ENCODE measurements at places on chromosomes 5 and 9.
A peak's percentile ranks its signal among the peaks of the same experiment; 100 is the strongest.

DNA sequence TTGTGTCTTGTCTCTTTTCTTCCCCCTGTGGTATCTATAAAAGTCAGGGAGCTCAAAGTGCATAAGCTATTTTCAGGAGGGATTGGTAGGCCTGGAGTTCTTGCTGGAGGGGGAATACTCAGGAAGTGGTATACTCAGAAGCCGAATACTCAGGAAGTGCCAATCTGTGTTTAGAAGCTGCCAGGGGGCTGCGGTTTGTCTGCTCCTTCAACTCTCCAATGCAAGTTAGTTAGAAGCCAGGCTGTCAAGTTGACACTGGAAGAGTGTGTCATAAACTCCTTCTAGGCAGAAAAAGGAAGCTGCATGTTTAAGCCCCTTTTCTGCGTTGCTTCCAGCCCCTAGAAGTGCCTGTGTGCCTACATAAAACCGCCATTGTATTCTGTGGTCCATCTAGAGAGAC lies 366.5 kb downstream of the TAF11L14 start:
- DNase-seq, result no peak

GRCh38 chr5:139481122-139481533 lies 1.4 kb downstream of the STING1 start:
- no peak for DNase-seq

DNA sequence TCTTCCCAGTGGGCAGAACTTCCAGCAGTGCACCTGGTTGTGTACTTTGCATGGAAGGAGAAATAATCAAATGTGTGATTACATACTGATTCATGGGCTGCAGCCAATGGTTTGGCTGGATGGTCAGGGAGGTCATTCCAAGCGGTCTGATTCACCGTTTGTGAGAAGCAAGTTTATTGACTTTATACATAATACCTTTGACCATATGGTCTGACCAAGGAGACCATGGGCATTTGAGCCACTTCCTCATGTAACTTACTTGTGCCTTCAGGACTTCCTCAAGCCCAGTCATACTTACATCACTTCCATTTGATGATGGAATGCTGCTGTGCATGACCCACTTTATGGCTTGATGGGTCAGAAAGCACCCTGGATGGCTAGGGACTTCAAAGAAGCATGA lies 41.1 kb downstream of the DAP start:
- no peak for DNase-seq

GRCh38 chr5:647727-648126 lies 35.6 kb downstream of the CEP72 start:
- DNase-seq, result no peak

GRCh38 chr5:113378081-113378480 lies 56.7 kb downstream of the TSSK1B start:
- DNase-seq, result no peak

GRCh38 chr5:158753354-158753753 lies 346.4 kb downstream of the EBF1 start:
- no peak for DNase-seq

GRCh38 chr5:75509956-75510355 lies 1.5 kb downstream of the CERT1 start:
- DNase-seq, result no peak

DNA sequence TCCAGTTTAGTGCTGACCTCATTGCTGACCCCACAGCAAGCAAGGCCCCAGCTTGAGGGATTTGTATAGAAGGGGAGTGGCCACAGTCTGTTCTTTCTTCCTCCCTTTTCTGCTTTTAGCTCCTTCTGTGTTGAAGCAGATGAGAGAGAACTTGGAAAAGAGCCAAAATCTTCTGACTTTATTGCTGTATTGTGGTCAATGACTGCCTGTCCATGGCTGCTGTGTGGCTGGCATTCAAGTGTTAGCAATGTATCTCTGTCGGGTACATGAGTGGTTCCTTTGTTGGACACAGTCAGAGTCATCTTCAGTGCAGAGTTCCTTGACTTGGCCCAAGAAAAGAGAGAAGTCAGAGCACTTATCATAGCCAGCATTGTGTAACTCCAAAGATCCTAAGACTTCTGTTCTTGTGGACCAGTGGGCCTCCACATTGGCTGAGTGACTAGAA lies 154.1 kb downstream of the LRRC70 start:
- no peak for DNase-seq

- no peak for DNase-seq
These were observed 17.4 kb upstream of the SCGB3A1 start for GRCh38 chr5:180608572-180609310.

DNA sequence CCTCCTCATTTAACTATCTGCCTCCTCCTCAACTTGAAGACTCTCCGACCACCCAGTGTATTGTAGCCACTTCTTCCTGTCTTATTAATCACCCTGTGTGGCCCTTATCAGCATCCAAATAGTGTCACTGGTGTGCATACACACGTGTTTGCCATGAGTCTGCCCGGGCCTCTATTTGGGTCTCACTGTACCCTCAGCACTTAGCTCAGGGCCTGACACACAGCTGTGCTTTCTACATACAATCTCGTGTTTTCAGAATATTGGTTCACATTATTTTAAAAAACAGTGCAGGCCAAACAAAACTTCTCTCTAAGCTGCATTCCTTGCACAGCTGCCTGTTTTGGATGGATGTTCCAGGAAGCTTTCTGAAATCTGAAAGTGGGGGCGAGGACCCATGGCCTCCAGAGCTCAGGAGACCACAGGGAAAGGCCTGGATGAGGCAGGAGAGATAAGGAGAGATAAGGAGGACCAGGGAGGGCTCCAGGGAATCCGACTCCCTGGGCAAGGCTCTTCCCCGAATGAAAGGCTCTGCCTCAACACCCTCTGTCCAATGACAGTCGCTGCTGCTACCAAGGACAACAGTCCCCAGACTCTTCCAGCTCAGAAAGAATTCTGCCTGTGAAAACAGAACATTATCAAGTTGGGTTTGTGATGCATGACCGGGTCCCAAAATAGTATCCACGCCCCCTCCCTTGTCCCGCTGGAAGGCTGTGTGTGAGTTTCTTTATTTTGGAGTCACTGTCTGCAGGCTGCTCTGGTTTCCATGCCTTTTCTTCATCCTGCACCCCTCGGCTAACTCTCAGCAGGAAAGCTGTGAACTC lies 255.6 kb downstream of the NSG2 start:
- DNase-seq, result no peak

DNA sequence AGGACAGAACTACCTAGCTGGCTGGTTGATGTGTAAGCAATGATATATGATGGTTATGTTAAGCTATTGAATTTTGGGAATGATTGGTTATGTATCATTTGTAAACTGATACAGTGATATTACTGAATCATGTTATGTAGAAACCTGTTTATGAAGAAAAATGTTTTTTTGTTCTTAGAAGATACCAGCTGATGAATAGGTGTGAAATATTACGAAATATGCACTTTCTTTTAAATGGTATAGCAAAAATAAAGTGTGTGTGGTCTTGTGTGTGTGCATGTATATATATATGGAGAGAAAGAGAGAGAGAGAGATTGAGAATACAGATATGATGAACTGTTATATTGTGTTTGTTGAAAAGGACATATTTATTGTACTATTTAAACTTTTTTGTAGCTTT lies 164.1 kb downstream of the WDR70 start:
- DNase-seq, result no peak

GRCh38 chr9:71368157-71368556 lies 246.7 kb upstream of the TRPM3 start:
- no peak for DNase-seq

- DNase-seq, result no peak
These were observed 4.5 kb upstream of the CD274 start for GRCh38 chr9:5445886-5446285.

- no peak for DNase-seq
These were observed 47.9 kb upstream of the HSPA9 start for GRCh38 chr5:138623053-138623452.

GRCh38 chr9:9920425-9921060 lies 692.3 kb downstream of the PTPRD start:
- no peak for DNase-seq

GRCh38 chr5:62587737-62588136 lies 9.1 kb downstream of the LRRC70 start:
- DNase-seq, result no peak

DNA sequence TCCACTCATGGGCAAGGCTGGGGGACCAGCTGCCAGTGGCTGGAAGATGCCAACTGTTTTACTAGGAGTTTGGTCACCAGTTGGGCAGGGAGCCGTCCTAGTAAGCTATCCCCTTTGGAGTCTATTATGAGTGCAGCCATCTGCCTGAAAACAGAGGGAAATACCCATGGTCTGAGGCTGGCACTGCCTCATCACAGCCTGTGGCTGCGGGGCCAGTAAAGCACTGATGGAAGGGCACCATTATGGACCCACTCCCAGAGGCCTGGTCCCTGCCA lies 187.2 kb upstream of the PANK3 start:
- DNase-seq, result peak; percentile 42

- peak; percentile 6 for DNase-seq
These were observed 164.2 kb downstream of the AUH start for GRCh38 chr9:91197232-91198181.

GRCh38 chr5:179288101-179288808 lies 57.0 kb downstream of the ADAMTS2 start:
- DNase-seq, result no peak

DNA sequence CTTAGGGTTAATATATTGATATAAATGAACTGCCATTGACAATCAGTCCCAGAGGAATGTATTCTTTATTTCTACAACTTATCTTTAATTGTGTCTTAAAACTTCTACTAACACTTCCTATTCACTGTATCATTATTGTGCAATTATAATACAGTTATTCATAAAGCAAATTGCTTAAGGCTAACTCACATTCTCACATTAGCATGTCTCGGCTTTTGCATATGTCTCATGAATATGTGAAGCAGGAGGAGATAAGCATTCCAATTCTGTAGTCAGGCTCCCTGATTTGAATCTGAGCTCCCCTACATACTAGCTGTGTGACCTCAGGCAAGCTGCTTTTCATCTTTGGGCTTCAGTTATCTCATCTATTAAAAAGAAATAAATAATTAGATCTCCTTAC lies 45.4 kb downstream of the PLGRKT start:
- DNase-seq, result no peak

DNA sequence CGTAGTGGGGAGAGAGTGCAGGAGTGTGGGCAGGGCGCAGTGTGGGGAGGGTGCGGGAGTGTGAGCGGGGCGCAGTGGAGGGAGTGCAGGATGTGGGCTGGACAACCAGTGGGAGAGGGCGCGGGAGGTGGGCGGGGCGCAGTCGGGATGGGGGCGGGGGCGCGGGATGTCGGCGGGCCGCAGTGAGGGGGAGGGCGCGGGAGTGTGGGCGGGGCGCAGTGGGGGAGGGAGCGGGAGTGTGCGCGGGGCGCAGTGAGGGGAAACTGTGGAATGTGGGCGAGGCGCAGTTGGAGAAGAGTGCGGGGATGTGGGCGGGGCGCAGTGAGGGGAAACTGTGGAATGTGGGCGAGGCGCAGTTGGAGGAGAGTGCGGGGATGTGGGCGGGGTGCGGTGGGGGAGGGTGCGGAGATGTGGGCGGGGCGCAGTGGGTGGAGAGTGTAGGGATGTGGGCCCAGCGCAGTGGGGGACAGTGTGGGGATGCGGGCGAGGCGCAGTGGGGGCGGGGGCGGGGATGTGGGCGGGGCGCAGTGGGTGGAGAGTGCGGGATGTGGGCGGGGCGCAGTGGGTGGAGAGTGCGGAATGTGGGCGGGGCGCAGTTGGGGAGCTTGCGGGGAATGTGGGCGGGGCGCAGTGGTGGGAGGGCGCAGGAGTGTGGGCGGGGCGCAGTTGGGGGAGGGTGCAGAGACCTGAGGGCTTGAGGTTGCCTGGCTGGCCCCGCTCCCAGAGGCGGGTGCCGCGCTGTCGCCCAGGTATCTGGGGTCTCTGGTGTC lies at the start of gene NXNL2:
Gene NXNL2, plus strand, starts transcription at position 723 of the 770 bp plus-strand sequence. CDS start 257 bp downstream, outside the sequence.
- peak; percentile 44 for DNase-seq

- DNase-seq, result no peak
These were observed 233.3 kb downstream of the GAS1 start for GRCh38 chr9:86713970-86714369.

GRCh38 chr9:134089972-134090371 lies 22.1 kb upstream of the BRD3 start:
- DNase-seq, result no peak

DNA sequence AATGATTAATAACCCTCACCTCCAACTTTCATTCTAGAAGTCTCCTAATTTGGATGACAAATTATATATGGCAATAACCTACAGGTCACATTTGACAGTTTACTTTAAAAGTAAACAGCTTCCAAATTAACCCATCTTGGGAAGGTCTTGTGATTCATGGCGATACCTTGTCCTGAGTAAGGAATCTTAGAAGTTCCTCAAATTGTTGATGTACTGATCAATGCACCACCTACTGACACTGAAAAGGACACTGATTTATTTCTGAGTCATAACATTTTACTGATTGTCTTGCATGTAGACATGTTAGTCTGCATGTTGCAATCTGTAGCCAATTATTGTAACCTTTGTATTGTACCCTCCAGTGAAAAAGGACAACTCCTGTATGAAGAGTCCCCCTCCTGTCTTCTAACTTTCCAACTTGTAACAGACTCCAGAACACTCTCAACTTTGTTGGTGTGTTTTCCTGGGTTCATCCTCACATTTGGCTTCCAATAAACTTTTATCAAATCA lies 16.0 kb upstream of the SLC22A5 start:
- no peak for DNase-seq

DNA sequence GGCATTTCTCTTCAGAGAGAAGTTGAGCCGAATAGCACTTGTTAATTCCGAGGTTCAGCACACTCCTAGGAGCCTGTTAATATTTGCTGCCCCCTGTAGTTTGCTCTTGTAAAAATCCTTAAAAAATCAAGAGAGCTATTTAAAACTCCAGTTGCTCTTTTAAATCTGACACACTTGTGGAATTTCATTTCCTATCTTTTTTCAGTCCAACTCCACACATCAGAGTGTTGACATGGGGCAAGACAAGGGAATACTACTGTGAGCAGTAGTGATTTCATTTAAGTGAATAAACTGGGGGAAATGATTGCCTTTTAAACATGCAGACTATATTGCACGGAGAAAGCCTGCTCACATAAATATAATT lies 1096.3 kb upstream of the DMAC1 start:
- DNase-seq, result no peak

- no peak for DNase-seq
These were observed 350.4 kb upstream of the CDH9 start for GRCh38 chr5:27388755-27389154.

DNA sequence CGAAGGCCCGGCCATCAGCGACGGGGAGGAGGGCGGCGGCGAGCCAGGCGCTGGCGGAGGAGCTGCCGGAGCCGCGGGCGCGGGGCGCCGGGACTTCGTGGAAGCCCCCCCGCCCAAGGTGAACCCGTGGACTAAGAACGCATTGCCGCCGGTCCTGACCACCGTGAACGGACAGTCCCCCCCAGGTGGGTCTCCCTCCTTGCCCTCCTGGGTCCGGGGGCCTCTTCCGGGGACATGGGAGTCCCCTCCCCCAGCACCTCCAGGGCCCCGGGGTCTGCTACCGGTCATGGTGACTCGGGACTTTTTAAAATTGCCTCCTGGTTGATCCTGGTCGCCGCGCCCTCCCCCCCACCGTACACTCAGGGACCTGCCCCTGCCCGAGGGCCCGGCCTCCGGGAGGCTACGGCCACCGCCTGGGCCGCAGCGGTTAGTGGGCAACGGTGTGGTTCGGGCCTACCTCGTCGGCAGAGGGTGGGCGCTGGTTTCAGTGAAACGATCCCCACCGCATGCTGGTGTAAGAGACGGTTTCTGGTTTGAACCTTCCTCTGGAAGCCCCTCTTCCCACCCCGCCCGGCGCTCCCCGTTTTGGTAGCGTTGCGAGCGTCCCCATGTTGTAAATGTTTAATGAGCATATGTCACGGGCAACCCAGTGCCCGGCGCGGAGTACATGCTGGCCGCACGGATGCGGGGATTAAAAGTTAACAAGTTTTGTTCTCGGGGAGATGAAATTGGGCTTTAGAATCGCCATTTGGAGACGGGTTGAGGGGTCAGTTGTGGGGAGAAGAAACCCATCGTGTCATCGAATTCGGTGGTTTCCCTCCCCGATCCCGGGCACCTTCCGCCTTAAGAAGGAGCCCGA lies 1.1 kb downstream of the LARP1 start:
- DNase-seq, result no peak

- no peak for DNase-seq
These were observed 302.7 kb downstream of the EPB41L4A start for GRCh38 chr5:112116371-112116770.
